Activated naive CD8-positive, alpha-beta T cell treated with anti-CD3 and anti-CD28 coated beads, Interleukin-2, amount 10 ng/mL, durations not matched to agents 7 days and 5 days (primary cell): ENCODE measurements at places on chromosomes 3 and 15. TPM values are rescaled to one million over a fixed set of nuclear protein-coding genes. Genes with fewer than 3 reads are reported as not detected.

DNA sequence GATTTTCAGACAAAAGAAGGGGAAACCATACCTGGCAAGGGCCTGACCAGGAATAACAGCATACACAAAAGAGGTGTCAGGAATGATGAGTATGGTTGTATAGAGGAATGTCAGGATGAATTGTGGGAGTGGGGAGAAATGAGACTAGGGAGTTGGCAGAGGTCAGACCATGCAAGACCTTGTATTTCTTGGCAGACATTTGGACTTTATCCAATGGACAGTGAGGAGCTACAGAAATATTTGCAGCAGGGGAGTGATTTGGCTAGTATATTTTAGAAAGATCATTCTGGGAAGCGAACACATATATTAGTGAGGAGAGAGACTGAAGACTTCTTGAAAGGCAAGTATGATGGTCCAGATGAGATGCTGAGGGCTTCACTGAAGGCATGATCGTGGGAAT lies 25.4 kb upstream of the ALPK3 start:
- no peak for DNase-seq

Gene RPS27L
- 179 TPM for total RNA-seq

- no peak for DNase-seq
These were observed 68.0 kb upstream of the ONECUT1 start for GRCh38 chr15:52857937-52858781.

GRCh38 chr3:73484656-73485248 lies 140.0 kb downstream of the PDZRN3 start:
- no peak for DNase-seq

- peak; percentile 60 for DNase-seq
These were observed 951 bp downstream of the GPR62 start for GRCh38 chr3:51955893-51956770.

- no peak for DNase-seq
These were observed 25.5 kb downstream of the SIN3A start for GRCh38 chr15:75425966-75426500.

Gene CERS3
- 0.44 TPM for total RNA-seq
